Ovary (tissue), 10 donors: ENCODE measurements at places on chromosomes 16 and 17.
A peak's percentile ranks its signal among the peaks of the same experiment; 100 is the strongest.

DNA sequence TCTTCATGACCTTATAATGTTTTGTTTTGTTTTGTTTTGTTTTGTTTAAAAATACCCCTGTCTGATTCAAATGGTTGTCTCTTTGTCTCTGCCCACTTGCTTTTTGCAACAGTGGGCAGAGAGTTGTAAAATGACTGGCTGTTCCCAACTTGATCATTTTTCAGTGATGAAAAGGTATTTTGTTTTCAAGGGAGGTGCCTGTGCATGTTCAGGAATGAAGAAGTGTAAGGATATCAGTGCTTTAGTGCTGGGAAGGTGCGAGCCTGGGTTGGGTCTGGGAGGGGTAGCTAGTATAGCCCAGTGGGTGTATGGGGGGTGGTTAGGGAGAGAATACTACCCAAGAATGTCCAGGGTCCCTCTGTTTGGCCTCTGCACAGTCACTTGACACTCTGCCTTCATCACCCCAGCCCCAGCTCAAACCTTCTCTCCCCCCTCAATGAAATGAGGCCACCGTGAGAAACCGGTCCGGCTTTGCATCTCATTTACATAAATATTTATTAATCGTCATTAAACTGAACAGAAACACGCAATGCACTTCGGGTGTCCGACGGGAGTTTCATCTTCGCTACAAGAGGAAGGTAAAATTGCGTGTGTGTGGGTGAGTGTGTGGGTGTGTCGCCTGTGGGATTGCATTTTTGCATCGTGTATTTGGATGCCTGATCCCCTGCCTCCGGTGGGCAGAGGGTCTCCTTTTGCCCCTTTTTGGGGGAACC, 4.3 kb downstream of the NEUROD2 start:
- no peaks in the 10 kb centered on the region for H3K36me3 ChIP-seq
- peaks cover 5% of the 10 kb centered on the region for H3K4me1 ChIP-seq
- H3K27me3 ChIP-seq = peaks cover 8% of the 10 kb centered on the region
- H3K27ac ChIP-seq = no peak overlapping the region

GRCh38 chr17:77125432-77125901, 15.3 kb upstream of the SEC14L1 start:
- no peak for DNase-seq
- H3K27ac ChIP-seq = no peak overlapping the region
- H3K4me1 ChIP-seq = peaks cover 22% of the 10 kb centered on the region
- no peak overlapping the region for H3K4me3 ChIP-seq
- no peaks in the 10 kb centered on the region for H3K36me3 ChIP-seq
- no peaks in the 10 kb centered on the region for H3K27me3 ChIP-seq

- H3K36me3 ChIP-seq = no peaks in the 10 kb centered on the region
- no peak overlapping the region for H3K4me3 ChIP-seq
- H3K27ac ChIP-seq = no peak overlapping the region
- no peaks in the 10 kb centered on the region for H3K4me1 ChIP-seq
- H3K27me3 ChIP-seq = no peaks in the 10 kb centered on the region
Observed at GRCh38 chr17:30819971-30820705, 4.4 kb downstream of the CRLF3 start.

DNA sequence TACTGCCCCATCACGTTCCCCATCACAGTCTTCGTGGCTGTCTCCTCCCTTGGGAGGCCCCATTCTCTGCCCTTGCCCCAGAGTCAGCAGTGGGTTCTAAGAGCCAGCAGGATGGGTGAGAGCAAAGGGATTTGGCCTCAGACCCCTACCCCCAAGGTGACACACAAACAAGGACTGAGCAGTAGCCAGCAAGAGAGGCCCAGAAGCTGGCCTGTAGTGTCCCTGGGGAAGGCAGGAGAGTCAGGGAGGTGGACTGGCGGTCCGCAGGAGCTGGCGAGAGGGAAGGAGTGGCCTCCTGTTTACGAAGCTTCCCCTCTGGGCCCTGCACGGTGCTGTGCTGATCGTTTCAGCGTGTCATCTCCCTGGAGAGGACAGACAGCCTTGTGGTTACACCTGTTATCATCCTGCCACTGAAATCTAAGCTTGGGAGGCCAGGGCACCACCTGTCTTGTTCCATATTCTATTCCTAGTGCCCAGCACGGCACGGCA, 8.4 kb downstream of the WDR81 start:
- no peaks in the 10 kb centered on the region for H3K27me3 ChIP-seq
- no peak for DNase-seq

DNA sequence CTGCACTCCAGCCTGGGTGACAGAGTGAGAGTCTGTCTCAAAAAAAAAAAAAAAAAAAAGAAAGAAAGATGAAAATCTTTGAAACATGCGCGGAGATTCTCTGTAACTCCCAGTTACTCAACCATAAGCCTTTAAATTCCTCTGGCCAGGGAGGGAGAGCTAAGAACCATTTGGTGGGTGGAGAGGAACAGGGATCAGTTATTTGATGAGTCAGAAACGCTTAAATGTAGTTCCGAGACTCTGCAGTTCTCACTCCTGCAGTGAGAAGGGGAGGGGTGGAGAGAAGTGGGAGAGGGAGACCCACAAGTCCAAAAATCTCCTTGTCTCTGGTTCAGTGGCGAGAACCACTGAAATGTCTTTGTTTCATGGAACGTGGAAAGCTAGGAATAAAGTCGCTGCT, 266.7 kb downstream of the SOX9 start:
- H3K36me3 ChIP-seq = no peaks in the 10 kb centered on the region
- no peaks in the 10 kb centered on the region for H3K4me1 ChIP-seq
- DNase-seq = no peak
- no peak overlapping the region for H3K27ac ChIP-seq
- no peak overlapping the region for H3K4me3 ChIP-seq
- H3K27me3 ChIP-seq = no peaks in the 10 kb centered on the region

GRCh38 chr16:2974319-2975056, 5.3 kb downstream of the PAQR4 start:
- no peaks in the 10 kb centered on the region for H3K36me3 ChIP-seq
- H3K4me3 ChIP-seq = no peak overlapping the region
- no peak overlapping the region for H3K27ac ChIP-seq
- H3K27me3 ChIP-seq = peaks cover 6% of the 10 kb centered on the region
- H3K4me1 ChIP-seq = peaks cover 3% of the 10 kb centered on the region
- no peak for DNase-seq

DNA sequence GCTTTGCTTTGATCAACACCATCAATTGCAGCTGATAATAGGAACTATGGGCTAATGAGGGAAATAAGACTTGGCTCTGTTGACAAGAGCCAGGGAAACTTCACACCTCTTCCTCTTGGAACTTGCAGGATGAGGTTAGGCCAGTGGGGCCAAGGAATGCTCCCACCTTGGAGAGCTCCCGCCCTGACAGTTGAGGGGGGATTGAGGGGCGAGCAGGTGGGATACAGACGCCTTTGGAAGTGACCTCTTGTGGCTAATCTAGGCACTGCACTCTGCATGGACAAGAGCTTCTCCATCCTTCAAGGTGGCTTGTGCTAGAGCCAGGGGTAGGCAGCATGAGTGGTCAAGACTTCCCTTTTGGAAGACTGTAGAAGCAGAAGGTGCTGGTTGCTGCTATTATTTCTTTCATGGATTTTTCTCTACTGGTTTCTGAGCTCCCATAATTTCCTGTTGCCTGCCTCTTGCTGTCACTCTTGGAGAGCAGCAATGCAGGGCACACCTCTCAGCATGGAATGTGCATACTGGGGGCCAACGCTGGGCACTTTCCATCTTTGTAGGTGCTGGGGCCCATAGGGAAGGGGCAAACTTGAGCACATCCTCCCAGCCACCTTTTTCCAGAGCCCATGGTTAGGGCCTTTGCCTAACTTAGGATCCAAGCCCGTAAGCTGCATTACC, 2.3 kb upstream of the PHF12 start:
- H3K4me1 ChIP-seq = no peaks in the 10 kb centered on the region
- no peak overlapping the region for H3K4me3 ChIP-seq
- no peaks in the 10 kb centered on the region for H3K27me3 ChIP-seq
- DNase-seq = peak; percentile 57

- H3K4me1 ChIP-seq = peaks cover 2% of the 10 kb centered on the region
- H3K27ac ChIP-seq = no peak overlapping the region
- DNase-seq = no peak
- H3K4me3 ChIP-seq = no peak overlapping the region
- H3K27me3 ChIP-seq = no peaks in the 10 kb centered on the region
Observed at GRCh38 chr17:65707780-65708179, 146.3 kb upstream of the AXIN2 start.

GRCh38 chr17:37310940-37311339, 64.8 kb upstream of the C17orf78 start:
- no peak overlapping the region for H3K4me3 ChIP-seq
- no peak overlapping the region for H3K27ac ChIP-seq
- DNase-seq = no peak
- H3K4me1 ChIP-seq = no peaks in the 10 kb centered on the region

DNA sequence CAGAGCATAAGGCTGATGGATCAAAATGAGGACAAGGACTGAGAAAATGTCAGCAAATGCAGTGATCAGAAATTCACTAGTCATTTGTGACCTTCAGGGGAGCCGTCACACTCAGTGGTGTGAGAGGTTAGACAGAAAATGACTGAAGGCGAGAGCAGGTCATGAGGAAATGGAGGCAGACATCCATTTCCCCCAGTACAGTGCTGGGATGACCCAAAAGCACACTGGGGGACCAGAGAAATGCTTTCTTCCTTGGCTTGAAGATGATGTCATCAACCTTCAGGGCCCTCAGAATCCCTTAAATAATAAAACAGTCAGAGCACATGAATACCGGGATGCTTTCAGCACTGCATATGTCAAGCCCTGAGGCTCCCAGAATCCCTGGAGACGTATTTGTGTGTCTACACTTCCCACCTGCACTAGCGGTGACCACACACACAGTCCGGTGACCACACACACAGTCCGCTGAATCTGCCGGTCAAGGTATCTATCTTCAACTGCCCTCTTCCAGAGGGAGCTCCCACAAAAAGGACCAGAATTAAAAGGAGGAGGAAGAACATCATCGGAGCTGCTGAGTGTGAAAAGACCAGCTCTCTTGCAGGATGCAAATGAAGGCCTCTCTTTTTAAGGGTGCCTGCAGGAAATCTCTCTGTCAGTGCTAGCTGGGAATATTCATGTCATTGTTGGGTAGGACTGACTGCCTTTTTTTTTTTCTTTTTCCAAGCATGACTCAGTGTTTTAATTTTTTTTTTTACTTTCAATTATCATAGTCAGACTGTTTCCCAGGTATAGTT, 8.2 kb downstream of the UBE2O start:
- H3K4me3 ChIP-seq = no peak overlapping the region
- H3K36me3 ChIP-seq = no peaks in the 10 kb centered on the region
- no peaks in the 10 kb centered on the region for H3K27me3 ChIP-seq
- no peak for DNase-seq
- no peak overlapping the region for H3K27ac ChIP-seq

- H3K27me3 ChIP-seq = no peaks in the 10 kb centered on the region
- H3K27ac ChIP-seq = no peak overlapping the region
- H3K4me1 ChIP-seq = peaks cover 6% of the 10 kb centered on the region
- no peaks in the 10 kb centered on the region for H3K36me3 ChIP-seq
- H3K4me3 ChIP-seq = no peak overlapping the region
Observed at GRCh38 chr16:75415169-75415905, 18.0 kb downstream of the CFDP1 start.

- no peak overlapping the region for H3K27ac ChIP-seq
- peaks cover 1% of the 10 kb centered on the region for H3K4me1 ChIP-seq
- DNase-seq = no peak
- no peaks in the 10 kb centered on the region for H3K27me3 ChIP-seq
- no peaks in the 10 kb centered on the region for H3K36me3 ChIP-seq
Observed at GRCh38 chr17:67666028-67666427, 51.7 kb upstream of the NOL11 start.
